ENCODE measurements at places on chromosomes 2 and 18.

- DNase-seq, result no peak
Measured at GRCh38 chr18:24488824-24489493, 28.5 kb downstream of the HRH4 start.

DNA sequence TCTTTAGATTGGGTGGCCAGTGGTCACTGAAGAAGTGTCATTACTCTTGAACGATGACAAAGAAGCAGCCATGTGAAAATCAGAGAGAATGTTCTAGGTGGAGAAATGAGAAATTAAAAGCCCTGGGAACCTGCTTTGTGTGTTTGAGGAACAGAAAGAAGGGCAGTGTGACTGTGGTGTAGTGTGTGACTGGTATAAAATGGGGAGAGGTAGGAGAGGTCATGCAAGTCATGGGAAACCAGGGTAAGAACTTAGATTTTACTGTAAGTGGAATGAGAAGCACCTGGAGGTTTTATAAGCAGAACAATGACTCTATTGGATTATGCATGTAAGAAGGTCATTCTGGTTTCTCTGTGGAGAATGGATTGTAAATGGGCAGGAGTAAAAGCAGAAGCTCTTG lies 12.2 kb downstream of the ICOS start:
- DNase-seq, result no peak

GRCh38 chr2:150585221-150585971 lies 97.9 kb upstream of the RND3 start:
- no peak for DNase-seq

GRCh38 chr18:6601241-6601640 lies 128.3 kb upstream of the ARHGAP28 start:
- no peak for DNase-seq

- DNase-seq, result no peak
Measured at GRCh38 chr2:118255771-118256372, 167.6 kb downstream of the INSIG2 start.

DNA sequence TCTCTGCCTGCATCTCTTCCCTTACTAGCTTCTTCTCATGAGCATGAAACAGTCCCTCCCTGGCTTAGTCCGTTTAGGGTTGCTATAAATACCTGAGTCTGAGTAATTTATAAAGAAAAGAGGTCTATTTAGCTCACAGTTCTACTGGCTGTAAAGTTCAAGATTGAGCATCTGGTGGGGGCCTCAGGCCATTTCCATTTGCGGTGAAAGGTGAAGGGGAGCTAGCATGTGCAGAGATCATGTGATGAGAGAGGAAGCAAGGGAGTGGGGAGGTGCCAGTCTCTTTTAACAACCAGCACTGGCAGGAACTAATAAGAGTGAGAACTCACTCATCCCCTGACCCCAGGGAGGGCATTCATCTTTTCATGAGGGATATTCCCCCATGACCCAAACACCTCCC lies 26.8 kb downstream of the RHBDD1 start:
- DNase-seq, result no peak

- DNase-seq, result no peak
Measured at GRCh38 chr2:88656690-88657089, 29.4 kb upstream of the EIF2AK3 start.

DNA sequence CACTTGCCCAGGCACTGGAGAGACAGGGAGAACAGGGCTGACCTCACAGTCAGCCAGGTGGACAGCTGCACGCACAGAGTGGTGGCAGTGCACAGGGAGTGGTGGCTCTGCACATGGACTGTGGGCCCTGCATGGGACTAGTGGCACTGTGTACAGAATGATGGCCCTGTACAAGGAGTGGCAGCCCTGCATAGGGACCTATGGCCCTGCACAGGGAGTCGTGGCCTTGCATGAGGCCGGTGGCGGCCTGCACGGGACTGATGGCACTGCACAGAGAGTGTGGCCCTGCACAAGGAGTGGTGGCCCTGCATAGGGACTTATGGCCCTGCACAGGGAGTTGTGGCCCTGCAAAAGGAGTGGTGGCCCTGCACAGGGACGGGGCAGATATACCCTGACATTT lies 19.1 kb upstream of the STEAP3 start:
- no peak for DNase-seq

DNA sequence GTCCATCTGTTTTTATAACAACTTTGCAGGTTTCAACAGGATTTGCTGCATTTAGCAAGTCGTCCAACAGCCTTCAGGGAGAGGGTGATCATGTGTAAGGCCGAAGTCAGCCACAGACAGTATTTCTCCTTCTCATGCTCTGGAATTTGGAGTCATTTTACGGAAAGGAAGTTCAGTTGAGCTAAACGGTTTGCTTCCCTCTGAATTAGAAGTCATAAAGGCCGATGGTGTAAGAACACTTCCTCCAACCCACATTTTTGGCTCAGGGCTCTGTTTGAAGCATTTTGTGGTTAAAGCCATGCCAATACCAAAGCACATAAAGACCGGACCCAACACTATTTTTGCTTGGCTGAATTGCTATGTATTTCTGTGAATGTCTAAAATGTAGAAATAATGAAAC lies 129.5 kb downstream of the TMEM182 start:
- no peak for DNase-seq

DNA sequence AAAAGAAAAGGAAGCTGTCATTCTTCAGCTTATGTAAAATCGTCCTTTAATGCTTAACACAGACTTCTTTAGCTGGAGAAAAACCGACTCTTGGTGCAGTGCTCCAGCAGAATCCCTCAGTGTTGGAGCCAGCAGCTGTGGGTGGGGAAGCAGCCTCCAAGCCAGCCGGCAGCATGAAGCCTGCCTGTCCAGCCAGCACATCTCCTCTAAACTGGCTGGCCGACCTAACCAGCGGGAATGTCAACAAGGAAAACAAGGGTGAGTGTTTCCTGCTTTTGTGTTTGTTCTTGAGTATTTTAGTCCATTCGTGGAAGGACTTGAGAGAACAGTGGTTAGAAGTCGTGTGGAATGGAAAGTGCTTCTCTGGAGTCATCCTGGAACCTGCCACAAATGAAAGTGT lies 38.9 kb downstream of the KDM3A start:
- peak; percentile 49 for DNase-seq

- DNase-seq, result no peak
Measured at GRCh38 chr2:96947949-96948833, 38.2 kb downstream of the FAM178B start.

DNA sequence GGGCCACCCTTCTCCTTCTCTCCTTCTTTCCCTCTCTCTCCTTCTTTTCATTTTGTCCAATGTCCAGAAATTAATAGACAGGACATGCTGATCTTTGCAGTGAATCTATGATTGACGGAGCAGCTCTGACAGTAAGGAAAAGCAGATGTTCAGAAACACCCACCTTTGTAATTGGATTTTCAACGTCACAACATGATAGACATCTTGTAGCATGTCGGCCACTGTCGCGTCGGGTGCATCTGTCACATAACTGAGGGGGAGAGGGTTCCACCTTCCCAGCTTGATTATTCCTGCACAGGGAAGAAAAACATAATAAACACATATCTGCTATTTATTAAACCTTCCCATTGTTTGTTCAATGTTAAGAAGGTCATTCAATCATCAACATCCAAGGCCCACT lies 76.2 kb downstream of the SATB2 start:
- no peak for DNase-seq

- no peak for DNase-seq
Measured at GRCh38 chr2:102636283-102636907, 17.0 kb downstream of the SLC9A2 start.

DNA sequence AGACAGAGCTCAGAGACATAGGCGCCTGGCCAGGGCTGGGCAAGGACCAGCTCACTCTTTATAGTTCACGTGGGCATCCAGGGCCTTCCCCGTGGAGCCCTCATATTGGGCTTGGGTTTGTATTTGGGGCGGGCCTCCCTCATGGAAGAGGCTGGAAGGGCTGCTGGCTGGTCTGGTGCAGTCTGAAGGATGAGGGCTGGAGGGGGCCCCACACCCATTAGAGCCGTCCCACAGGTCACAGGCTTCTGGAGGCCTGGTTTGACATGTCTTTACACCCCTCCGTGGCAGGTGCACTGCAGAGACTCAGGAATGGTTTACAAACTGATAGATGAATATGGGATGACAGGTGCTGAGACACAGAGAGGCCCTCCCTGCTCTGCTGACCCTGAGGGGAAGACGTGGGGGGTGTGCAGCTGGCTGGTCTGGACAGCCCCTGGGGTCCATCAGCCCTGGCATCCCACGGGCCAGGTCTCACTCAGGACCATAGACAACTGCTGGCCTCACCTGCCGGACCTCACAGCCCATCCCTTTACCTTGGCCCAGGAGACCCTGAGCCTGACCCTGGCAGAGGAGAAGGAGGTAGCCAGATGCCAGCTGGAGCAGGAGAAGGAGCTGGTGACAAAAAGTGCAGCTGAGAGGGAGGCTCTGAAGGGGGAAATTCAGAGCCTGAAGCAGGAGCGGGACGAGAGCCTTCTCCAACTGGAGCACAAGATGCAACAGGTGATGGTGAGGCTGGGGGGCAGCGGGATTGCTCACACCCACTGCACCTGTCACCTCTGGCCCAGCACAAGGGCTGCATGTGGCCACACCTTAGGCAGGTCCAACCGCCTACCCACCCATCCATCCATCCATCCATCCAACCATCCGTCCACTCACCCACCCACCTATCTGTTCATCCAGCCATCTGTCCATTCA lies 43.9 kb downstream of the CROCC2 start:
- no peak for DNase-seq

DNA sequence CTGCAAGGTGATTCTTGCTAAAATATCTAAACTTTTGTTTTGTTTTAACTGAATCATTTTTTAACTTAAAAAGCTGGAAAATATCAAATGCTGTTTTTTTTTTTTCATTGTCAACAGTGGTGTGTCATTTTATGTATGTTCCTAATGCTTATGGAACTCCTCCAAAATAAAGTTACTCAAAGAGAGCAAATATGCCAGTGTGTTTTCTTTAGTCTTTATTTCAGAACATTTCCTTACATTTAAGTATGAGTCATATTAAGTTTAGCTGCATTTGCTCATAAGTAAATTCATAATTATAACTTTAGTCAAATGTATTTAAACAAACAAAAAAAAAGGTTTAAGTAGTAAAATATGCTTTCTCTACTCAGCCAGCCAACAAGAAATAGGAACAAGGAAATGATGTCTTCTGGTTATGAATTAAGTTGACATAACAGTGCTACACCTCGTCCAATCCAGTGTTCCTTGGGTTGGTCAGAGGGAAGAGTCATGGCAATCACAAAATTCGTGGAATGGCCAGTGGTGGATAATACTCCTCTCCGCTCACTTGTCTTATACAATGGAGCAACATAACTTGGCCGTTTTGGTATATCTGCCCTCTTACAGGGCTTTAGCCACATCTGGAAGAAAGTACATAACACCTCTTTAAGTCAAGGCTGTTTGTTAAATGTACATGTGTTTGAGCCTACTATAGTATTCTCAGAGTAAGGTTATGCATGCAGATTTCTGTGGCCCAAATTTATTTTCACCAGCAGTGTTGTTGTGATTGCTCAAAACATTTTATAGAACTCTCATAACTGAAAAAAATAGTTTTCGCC lies 80.7 kb downstream of the SLC39A10 start:
- no peak for DNase-seq

DNA sequence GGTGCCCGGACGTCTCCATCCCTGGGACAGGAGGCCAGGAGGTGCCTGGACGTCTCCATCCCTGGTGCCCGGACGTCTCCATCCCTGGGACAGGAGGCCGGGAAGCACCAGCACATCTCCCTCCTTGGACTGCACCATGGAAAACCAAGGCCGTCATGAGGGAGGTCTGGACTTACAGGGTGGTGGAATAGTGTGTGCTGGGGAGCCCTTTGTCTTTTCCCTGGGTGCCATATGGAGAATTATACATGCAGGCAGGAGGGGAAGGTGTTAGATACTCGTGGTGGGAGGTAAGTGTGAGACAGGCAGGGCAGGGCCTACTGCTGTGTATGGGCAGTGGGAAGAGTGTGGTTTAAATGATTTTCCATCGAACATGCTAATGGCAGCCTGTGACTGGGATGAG lies 52.9 kb downstream of the RTP5 start:
- DNase-seq, result no peak

GRCh38 chr2:233430081-233430480 lies 75.8 kb downstream of the DGKD start:
- no peak for DNase-seq

DNA sequence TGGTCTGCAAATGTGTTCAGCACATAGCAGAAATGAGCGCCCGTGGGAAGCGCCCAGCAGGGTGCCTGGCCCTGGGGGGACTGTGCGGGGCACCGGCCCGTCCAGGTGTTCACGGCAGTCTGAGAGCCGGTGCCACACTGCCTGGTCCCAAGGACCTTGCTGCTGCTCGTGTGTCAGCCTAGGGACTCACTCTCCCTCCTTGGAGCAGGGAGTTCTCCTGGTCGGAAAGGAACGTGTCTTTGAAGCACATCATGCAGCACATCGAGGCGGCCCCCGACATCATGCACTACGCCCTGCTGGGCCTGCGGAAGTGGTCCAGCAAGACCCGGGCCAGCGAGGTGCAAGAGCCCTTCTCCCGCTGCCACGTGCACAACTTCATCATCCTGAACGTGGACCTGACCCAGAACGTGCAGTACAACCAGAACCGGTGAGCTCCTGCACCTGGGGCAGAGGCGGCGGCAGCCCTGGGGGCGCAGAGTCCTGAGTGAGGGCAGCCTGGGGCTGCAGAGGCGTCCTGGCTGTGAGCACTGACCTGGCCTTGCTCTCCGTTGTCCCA lies 36.0 kb downstream of the NTSR2 start:
- no peak for DNase-seq

DNA sequence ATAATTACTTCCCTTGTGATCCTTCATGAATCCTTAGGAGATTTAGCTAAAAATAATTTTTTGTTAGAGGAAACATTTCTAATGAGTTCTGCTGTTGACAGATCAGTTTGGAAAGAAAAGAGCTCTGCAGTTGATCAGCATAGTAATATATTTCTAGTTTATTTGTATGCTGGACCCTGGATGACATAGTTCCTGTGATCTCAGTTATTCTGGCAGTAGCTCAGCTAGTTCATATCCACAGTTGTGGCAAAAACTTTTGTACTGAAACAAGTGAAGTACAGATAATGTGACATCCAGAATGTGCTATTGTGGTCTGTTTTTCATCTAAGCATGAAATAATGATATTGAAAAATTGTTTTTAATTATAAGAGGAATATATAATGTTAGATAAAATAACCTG lies 33.7 kb downstream of the ABI2 start:
- no peak for DNase-seq

- DNase-seq, result no peak
Measured at GRCh38 chr2:96140941-96141623, 2.8 kb upstream of the ASTL start.

DNA sequence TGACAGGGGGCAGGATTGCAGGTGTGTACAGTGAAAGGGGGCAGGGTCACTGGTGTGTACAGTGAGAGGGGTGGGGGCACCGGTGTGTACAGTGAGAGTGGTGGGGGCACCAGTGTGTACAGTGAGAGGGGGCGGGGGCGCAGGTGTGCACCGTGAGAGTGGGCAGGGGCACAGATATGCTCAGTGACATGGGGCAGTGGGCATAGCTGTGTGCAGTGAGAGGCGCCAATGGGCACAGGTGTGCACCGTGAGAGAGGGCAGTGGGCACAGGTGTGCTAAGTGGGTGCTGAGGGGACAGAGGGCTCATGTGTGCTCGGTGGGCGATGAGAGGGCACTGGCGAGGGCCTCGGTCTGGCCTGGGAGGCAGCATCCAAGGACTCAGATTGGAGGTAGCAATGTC lies 63.0 kb downstream of the GREB1 start:
- DNase-seq, result no peak

- no peak for DNase-seq
Measured at GRCh38 chr2:6562771-6563170, 302.9 kb downstream of the CMPK2 start.

- no peak for DNase-seq
Measured at GRCh38 chr2:150599889-150600288, 112.4 kb upstream of the RND3 start.

Measured in nucleus accumbens (tissue), 56 donors.